ENCODE measurements at places on chromosomes 1 and 21.

DNA sequence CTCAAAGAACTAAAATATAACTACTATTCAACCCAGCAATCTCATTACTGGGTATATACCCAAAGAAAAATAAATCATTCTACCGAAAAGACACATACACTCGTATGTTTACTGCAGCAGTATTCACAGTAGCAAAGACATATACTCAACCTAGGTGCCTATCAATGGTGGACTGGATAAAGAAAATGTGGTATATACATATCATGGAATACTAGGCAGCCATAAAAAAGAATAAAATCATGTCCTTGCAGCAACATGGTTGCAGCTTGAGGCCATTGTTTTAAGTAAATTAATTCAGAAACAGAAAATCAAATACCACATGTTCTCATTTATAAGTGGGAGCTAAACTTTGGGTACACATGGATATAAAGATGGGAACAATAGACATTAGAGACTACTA, 266.2 kb upstream of the POU3F1 start:
- no peak for DNase-seq

DNA sequence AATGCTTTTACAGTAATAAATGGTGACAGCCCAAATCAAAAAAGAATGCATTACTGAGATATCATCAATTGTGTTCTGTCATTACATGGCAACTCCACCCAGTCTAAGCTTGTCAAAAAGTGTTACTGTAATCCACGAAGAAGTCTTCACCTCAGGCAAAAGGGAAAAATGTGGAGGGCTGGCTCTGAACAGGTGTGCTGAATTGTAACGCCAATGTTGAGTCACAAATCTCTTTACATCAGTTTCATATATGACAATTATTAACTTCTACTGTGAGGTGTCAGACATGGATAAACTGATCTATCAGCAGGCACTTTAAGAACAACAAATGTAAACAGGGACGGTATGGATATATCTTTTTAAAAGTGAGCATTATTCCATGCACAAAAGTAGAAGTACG, 98.5 kb upstream of the DMRTA2 start:
- DNase-seq: no peak

- no peak for DNase-seq
These were observed 60.3 kb downstream of the FH start for GRCh38 chr1:241459186-241459802.

DNA sequence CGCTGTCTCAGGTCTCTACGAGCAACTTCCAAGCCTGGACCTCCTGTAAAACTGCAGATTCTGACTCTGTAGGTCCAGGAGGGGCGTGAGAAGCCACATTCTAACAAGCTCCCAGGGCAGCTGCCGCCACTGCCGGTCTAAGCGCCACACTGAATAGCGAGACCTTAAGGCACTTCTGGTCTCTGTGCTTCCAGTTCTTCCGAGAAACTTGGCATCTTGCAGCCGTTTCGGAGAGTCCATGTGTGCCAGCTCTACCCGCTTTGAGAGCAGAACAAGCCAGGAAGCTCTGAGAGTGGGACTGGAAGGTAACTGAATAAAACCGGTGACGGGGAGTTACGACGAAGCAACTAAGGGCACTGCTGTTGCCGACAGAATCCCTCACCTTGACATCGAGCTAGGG, 12.5 kb downstream of the AGT start:
- no peak for DNase-seq

DNA sequence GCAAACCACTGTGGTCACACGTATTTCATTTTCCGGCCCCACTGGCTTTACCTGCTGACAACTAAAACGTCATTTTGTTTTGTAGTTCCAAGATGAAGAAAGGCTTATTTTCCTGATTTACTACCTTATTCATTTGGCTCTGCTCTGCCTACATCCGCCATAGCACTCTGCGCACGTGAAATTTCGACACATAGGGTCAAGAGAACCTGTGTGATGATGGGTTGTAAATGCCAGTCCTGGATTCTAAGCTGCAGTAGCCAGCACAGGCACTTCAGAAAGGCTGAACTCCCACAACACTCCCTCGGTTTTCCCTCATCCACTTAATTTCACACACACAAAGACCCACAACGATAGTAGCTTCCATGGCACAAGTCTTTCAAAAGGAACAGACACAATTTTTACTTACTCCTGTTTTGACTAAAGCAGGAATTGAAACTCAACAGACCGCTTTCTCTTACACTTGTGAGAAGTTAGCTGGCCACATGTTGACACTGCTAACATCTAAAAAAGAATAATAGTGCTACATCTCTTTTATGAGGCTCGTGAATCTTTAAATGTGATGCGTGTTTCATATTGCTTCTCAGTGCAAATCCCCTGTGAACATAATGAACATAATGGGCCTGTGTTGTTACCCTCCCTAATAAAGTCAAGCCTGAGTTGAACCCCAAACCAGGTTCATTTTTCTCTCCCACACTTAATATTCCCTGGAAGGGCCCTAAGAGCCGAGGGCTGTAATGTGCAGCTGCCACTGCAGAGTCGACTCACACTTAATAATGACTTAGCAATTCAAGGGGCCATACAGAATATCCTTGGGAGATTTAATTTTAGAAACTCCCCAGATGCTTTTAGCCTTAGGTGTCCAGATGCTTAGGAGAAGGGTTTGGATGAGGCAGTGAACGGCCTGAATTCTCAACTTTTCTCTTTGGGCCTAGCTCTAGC, 1.5 kb upstream of the RUNX1 start:
- DNase-seq: no peak

- no peak for DNase-seq
These were observed 14.7 kb downstream of the CASQ2 start for GRCh38 chr1:115753830-115754229.

- DNase-seq: no peak
These were observed 379.8 kb upstream of the RUNX1 start for GRCh38 chr21:35428937-35429336.

DNA sequence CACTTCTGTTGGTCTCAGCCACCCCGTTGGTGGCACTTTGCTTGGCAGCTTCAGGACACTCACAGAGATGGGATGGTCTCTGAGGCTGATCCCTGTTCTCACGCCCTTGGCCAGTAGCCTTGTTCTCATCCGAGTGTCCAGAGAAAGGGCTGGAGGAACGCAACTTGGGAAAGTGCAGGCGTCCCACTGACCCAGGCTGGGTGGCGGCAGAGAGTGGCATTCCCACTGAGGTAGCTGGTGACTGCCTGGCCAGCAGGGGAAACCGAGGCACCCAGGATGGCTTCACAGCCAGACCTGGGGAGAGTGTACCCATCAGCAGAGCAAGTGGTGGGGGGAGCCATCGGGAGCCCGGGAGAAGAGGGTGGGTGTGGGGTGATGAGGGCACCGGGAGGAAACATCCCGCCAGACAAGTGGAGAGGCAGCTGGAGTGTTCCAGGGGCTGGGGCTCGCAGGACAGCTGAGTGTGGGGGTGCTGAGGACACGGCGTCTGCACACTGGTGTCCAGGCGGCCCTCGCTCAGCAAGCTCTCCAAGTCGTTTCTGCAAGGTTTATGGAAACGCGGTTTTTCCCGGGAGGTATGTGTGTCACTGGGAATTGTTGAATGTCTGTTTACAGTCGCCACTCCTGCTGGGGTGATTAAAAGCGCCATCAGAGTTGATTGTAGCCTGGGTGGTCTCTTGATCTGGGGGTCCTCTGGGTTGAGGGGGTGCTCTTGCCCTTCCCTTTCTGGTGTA, 97.8 kb downstream of the SIK1 start:
- no peak for DNase-seq

DNA sequence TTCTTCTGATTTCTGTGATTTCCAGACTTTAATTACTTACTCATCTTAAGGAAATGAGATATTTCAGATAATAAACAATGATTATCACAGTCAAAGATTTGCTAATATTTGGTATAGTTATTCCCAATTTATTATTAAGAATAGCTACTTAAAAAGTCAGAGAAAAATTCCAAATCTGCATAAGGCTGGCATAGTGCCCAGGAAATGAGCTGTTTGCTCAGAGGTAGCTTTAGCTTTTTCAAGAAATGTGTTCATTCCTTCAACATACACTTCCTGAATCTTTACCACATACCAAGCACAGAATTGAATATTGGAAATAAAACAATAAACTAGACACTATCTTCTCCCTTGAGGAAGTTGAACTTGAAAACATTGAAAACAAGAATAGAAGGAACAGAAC, 44.3 kb upstream of the KCNK1 start:
- no peak for DNase-seq

GRCh38 chr1:58162952-58163550, 383.5 kb downstream of the OMA1 start:
- DNase-seq: peak; percentile 54

DNA sequence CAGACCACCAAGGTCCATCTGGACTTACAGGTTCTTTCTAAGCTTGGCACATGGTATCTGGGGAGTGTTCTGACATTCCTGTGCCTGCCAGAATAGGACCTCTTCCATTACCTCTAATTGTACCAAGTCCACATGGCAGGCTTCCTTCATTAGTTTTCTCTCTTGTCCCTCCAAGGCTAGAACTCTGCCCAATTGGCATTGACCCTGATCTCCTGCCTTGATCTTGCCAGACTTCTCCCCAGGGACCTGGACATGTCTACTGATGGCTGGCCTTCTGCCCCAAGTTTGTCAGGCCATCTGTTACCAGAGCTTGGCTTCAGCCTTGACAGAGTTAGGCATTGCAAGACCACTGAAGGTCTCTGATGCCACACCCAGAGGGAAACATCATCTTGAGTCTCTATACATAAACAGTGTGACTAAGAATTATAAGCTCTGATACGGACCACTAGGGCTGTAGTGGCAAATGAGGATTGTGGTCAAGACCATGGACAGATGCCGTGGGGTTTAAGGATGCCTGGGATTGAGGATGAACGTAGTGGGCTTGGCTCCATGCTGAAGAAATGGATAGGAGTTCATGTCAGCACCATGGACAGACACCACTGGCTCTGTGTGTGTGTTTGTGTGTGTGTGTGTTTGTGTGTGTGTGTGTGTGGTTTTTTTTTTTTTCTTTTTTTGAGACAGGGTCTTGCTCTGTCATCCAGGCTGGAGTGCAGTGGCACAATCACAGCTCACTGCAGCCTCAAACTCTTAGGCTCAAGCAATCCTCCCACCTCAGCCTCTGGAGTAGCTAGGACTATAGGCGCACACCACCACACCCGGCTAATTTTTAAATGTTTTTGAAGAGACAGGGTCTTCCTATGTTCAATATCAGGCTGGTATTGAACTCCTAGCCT, 19.5 kb upstream of the PSMB2 start:
- DNase-seq: no peak

GRCh38 chr1:40338745-40339419, 21.8 kb upstream of the COL9A2 start:
- peak; percentile 86 for DNase-seq

DNA sequence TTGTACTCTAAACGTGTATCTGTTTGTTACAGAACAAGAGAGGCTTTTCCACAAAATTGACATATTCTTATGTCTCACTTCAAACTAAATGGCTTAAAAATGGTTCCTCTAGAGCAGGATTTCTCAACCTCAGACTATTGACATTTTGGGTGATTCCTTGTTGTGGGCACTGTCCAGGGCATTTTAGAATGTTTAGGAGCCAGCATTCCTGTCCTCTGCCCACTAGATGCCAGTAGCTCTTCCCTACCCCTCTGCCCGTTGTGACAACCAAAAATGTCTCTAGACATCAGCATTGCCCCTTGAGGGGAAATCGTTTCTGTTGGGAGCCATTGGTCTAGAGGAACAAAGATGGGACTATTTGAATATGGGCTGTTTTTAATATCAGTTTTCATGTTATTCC, 17.3 kb downstream of the SMAP2 start:
- DNase-seq: no peak

DNA sequence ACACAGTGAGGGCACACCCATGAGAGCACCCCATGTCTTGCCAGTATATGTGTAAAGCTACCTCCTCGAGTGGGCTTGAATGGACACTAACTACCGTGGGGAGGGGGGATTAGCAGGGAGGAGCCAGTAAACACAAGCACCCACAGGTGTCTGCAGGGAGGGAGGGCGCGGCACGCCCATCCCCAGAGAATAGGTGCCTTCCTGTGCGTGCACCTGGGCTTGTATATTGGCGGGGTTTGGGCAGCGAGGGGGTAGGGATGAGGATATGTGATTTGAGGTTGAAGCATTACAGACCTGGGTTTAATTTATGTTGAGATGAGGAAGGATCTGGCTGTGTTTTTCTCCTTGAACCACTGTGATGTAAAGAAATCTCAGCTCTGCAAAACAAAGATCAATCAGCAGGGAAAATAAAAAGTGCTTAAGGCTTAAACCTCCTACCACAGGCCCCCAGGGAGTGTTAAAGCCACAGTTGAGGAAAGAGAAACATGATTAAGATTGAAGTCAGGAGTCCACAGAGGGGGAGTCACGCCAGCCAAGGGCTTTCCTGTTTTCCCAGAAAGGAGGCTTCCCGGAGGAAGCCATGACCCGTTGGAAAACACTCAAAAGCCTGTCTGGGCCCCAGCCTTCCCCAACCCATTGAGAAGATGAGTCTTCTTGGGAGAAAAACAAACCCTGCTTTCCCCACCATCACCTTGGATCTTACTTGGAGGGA, 80.0 kb downstream of the CAMK2N1 start:
- no peak for DNase-seq

DNA sequence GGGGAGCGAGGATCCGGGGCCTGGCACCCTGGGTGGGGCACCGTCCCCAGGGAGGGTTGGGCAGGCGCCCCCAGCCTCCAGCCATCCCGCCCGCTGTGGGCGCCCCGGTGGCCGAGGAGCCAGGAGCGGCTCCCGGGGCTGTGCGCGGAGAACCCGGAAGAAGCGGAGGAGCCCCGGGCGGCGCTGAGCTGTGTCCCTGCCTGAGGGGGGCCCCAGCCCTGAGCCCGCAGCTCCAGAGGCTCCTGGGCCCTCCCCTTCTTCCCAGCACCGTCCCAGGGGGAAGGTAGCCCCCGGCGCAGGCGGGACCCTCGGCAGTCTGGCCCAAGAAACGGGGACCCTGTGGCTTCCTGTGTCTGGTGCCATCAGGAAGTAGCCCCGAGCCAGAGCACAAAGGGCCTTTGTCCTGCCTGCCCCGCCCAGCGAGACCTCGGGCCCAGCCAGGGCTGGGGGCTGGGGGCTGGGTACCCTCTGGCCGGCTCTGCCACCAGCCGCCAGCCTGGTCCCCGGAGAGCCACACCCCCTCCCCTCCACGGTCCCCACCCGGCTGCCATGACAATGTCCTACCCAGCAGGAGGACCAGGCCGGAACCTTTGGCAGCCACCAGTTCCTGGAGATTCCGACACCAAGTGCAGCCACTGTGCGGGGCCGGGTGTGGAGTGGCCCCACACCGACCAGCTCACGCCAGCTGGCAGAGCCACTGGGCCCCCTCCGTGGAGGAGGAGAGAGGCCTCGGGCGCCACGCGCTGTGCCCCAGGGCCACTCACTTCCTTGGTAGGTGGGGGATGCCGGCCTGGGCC, 15.6 kb upstream of the TTLL10 start:
- no peak for DNase-seq

GRCh38 chr1:78061825-78062523, 16.2 kb downstream of the GIPC2 start:
- no peak for DNase-seq

- DNase-seq: no peak
These were observed 38.3 kb downstream of the CEP170 start for GRCh38 chr1:243216741-243217140.

GRCh38 chr1:91592716-91593477, 92.2 kb downstream of the CDC7 start:
- DNase-seq: no peak

GRCh38 chr21:28590676-28591075, 402.0 kb downstream of the LTN1 start:
- DNase-seq: no peak
